T-helper 17 cell (primary cell): ENCODE measurements at places on chromosomes 16 and 17.

DNA sequence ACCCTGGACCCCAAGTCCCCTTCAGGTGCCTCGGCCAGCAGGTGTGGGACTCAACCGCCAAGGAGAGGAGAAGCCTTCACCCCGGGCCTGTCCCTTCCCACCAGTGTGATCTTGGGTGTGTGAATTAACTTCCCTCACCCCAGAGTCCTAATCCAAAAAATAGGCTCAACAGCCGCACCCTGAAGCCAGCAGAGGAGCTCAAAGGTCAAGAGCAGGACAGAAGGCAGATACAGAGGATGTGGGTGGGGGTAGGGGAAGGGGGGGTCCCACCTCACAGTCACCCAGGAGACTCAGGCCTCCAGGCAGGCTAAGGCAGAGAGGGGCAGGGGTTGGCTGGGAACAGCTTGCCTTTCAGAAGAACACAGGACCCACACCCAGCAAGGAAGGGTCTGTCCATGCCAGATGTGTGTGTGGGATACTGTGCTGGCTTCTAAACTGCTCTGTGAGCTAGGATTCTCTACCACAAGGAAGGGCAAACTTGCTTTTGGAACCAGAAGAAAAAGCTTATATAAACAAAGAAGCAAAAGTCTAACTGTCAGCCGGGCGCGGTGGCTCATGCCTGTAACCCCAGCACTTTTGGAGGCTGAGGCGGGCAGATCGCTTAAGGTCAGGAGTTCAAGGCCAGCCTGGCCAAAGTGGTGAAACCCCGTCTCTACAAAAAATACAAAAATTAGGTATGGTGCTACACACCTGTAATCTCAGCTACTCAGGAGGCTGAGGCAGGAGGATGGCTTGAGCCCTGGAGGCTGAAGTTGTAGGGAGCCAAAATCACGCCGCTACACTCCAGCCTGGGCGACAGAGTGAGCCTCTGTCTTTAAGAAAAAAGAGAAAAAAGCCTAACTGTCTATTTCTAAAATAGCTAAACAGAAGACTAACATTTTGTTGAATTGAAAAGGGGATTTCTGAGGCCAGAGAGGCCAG, 4.6 kb downstream of the PIEZO1 start:
- no peak for DNase-seq

DNA sequence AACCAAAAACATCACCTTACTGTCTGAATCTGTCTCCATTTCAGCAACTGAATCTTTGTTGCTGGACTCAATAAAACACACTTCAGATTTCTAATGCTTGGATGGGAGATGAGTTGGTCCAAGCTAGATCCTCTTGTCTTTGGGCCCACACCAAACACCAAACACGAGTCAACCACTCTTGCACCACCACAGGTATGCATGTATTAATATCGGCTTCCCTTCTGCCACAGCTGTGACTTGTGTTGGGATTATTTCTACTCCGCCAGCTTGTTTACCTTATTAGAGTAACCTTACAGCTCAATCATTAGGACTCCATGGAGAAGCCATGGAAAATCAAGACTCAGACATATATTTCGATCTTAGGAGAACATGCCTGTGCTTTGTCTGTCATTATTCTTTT, 49.9 kb downstream of the XYLT1 start:
- DNase-seq = no peak

- no peak for DNase-seq
Measured at GRCh38 chr16:85046472-85046916, 18.9 kb downstream of the KIAA0513 start.

DNA sequence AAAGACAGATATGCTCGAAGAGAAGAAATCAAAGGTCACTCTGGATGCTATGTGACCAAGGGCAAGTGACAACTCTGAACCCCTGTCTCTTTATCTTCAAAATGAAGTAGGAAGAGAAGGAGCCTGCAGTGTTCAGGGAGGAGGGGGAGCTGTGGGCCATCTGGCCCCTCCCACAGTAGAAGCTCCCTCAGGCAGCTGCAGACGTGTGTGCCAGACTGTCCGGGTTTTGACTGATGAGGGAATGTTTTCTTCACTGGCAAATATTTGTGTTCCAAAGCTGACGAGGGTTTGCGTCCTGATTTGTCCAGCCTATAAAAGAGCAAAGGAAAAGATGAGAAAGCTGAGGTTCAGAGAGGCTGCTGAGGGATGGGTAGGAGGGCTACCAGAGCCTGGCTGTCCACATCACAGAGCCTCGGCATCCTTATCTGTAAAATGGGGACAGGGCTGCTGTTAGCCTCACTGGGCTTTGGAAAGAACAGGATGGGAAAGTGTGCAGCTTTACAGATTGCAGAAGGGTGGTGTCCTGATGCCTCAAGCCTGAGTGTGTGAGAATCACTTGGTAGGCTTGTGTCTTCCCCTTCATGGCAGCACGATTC, 1.8 kb upstream of the GINS2 start:
- DNase-seq = no peak

GRCh38 chr16:86256995-86257394, 253.3 kb upstream of the FOXF1 start:
- DNase-seq = no peak

GRCh38 chr17:16495561-16495960, 3.6 kb upstream of the LRRC75A start:
- DNase-seq = no peak

GRCh38 chr17:10156599-10156947, 41.8 kb downstream of the GAS7 start:
- no peak for DNase-seq

DNA sequence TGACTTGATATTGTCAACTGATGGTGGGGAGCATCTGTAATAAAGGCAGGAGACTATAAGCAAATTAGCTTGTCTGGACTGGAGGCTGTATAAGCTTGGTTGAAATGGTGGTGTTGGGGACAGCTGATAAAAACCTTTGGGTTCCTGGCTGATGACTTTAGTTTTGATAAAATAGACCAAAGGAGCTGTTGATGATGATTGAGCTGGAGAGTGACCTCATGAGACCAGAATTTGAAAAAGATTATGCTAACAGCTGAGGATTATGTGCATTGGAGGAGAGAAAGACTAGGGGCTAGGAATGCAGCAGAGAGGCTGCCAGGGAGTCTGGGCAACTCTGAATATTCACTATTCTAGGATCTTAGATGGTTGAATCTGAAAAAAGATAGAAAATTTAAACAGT, 8.7 kb upstream of the CDC27 start:
- DNase-seq = no peak

DNA sequence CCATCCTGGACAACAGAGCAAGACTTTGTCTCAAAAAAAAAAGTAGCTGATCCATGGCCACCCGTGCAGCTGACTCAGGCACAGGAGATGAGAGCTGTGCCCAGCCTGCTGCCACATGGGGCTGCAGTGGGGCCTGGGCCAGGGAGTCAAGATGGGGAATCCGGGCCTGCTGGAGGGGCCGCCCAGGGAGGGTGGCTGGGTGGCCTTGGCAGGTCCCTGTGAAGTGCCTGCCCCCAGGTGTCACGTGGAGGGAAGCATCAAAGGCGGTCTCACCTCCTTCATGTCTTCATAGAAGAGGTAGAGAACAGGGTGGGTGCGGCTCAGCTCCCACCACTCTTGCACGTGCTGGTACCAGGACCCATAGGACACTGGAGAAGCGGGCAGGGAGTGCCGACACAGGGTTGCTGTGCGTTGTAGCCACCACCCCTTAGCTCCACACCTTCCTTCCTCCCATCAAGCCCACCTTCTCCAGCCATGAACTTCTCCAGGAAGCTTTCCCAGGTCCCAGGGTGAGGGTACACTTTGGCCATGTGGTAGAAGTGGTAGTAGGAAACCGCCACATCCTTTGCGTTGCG, 3.8 kb downstream of the SULT1A2 start:
- no peak for DNase-seq

DNA sequence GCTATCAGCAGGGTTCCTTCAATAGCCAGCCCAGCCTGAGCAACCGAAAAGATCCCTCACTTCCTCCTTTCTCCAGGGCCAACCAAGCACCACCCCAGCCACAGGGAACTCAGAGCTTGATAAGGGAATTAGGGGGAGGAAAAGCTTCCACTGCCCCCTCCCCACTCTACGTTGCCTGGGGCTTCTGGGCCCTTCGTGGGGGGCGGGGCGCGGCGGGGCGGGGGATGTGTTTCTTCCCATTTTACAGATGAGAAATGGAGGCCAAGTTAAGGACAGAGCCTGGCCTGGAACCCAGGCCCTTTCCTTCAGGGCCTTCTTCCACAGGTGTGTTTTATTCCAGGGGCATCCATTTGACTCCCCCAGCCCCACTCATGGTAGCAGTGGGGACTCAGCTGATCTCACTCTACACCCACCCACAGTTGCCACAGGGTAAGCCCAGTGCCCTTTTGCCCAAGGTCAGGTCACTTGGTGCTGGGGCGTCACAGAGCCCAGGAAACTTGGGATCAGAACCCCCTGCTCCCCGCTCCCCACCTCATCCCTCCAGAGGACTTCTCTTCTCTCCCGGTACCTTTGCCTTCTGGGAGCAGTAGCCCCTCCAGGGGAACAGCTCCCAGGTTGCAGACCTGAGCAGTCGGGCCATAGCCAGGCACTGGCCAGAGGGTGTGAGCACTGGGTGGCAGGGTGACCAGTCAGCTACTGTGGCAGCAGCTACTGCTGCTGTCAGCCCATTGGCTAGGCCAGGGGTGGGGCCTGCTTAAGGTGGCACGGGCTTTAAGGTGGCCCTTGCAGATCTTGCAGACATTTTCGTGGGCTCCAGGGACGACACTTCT, at the start of gene LDHD:
LDHD (minus strand) TSS at position 700 of the 830 bp plus-strand sequence; CDS start at position 640, 60 bp downstream.
- DNase-seq = no peak

GRCh38 chr16:87700406-87701077, 65.2 kb downstream of the KLHDC4 start:
- DNase-seq = no peak

GRCh38 chr17:67216578-67217320, 28.2 kb downstream of the HELZ start:
- DNase-seq = no peak

- DNase-seq = no peak
Measured at GRCh38 chr17:48565022-48565554, 13.1 kb downstream of the HOXB4 start.

DNA sequence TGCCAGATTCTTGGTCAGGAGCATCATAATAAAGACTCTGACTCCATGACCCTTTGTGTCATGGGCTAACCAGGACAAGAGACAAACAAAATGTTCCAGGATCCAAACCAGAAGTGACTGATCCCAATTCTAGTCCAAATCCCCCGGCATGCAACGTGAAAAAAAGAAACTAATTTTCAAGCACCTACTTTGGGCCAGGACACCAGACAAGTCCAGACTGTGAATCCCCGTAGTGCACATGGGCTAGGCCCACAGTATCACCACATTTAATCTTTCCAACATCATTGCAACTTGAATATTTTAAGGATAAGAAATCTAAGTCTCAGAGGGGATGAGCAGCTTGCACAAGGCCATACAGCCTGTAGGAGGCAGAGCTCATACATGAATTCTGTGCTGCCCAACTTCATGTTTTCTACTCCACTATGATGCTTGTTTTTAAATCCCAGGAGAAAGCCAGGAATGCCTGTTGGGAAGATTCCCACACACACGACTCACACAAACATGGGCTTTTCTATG, 365.7 kb downstream of the NPIPA8 start:
- no peak for DNase-seq

DNA sequence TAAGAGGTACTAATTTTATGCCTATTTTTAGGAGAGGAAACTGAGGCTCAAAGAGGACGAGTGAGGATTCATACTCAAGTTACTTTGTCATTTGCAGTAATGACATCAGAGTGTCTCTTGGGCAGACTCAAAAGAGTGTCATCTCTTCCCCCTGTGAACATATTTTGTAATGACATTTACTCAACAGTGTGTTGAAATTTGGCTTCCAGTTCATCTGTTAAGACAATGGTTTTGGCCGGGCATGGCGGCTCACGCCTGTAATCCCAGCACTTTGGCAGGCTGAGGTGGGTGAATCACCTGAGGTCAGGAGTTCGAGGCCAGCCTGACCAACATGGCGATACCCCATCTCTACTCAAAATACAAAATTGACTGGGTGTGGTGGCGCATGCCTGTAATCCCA, 28.9 kb downstream of the WFDC1 start:
- DNase-seq = no peak

- no peak for DNase-seq
Measured at GRCh38 chr16:67040906-67041305, 12.0 kb downstream of the CBFB start.

- DNase-seq = no peak
Measured at GRCh38 chr16:67673712-67674580, 7.3 kb downstream of the C16orf86 start.

DNA sequence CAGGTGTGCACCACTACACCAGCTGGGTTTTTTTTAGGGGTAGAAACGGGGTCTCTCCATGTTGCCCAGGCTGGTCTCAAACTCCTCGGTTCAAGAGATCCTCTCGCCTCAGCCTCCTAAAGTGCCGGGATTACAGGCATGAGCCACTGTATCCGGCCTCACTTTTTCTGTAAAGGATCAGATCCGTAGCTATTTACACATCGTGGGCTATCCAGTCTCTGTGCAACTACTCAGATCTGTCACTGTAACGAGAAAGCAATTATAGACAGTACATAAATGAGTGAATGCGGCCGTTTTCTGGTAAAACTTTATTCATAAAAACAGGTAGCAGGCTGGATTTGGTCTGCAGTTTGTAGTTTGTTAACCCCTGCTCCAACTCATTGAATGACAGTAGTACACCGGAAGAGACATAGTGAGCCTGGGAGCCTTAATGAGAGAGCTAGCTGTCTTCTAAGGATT, 44.5 kb downstream of the VMP1 start:
- no peak for DNase-seq

- no peak for DNase-seq
Measured at GRCh38 chr16:76276745-76277438, at the start of gene CNTNAP4. TSS of gene CNTNAP4 (plus strand) at chr16:76277401. CDS start at chr16:76277663, 262 bp downstream.

DNA sequence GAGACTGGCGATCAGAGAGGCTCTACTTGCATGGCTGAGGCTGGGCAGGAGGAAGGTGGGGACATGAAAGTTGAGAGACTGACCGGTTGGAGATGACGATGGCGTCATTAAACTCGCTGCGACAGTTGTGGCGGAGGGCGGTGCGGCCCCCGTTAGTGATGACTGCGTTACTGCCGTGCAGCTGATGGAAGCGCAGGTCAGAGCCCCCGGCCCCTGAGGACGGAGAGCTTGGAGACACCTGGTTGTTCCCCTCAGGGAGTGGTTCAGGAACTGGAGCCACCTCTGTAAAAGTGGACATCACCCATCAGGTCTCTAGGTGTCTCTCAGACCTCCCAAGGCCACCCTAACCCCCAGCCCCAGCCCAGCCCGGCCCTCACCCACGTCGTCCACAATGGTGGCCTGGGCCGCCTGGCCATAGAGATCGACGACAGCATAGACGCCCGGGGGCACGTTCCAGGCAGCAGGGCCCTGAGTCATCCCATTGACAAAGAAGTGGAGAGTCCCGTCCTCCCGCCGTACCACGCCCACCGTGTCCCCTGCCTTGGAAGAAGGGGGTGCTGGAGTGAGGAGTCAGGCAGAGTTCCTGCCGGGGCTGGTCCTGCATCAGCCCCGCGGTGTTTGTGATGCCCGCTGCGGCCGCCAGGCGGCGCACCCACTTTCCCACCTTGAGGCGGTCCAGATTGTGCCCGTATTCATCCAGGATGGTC, 5.3 kb downstream of the NEURL4 start:
- DNase-seq = peak; percentile 73

DNA sequence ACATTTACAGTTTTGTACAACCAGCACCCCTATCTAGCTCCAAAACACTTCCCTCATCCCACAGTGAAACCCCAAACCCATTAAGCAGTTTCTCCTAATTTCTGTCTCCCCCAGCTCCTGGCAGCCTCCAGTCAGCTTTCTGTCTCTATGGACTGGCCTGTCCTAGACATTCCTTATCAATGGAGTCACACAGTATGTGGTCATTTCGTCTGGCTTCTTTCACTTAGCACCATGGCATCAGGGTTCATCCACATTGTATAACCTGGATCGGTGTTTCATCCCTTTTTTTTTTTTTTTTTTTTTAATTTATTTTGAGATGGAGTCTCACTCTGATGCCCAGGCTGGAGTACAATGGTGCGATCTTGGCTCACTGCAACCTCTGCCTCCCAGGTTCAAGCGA, 68.5 kb downstream of the ZDHHC7 start:
- no peak for DNase-seq
